Left lobe of liver (tissue), 2 donors: ENCODE measurements at places on chromosomes 12 and 14.

DNA sequence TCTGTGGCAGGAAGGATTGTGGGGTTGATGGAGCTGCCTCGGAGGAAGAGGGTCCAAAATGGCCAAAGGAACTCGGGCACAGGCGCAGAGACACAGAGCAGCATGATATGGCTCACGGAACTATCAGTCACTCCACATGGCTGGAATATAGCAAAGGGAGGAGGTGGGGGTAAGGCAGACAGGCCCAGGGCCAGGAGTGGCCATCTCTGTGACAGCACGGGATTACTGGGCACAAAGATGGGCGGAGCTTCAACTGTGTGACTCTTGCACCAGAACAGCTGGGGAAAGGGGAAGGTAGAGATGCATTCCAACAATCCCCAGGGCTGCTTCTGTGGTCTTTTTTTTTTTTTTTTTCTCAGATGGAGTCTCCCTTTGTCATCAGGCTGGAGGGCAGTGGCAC lies 24.8 kb upstream of the EML1 start:
- DNase-seq, result no peak

- no peak for DNase-seq
These were observed 9.9 kb downstream of the LGR5 start for GRCh38 chr12:71449373-71450070.

DNA sequence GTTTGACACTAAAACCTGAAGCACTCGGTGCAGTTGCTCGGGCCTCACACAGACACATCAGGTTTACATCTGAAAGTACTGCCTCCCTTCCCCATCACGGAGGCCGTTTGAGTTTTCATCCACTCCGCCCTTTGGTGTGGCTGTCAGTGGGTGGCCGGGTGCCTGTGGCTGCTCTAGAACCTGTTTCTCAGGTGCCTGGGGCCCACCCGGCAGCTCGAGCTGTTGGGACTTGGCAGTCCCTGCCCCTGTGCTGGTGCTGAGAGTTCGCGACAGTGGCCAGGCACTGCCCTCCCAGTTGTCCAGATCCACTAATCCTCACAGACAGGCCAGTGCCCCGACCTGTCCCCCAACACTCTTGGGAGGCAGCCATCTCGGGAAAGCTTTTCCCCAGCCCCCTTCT lies 22.4 kb downstream of the XRCC3 start:
- DNase-seq, result no peak

GRCh38 chr12:57460468-57460784 lies 841 bp downstream of the GLI1 start:
- no peak for DNase-seq

DNA sequence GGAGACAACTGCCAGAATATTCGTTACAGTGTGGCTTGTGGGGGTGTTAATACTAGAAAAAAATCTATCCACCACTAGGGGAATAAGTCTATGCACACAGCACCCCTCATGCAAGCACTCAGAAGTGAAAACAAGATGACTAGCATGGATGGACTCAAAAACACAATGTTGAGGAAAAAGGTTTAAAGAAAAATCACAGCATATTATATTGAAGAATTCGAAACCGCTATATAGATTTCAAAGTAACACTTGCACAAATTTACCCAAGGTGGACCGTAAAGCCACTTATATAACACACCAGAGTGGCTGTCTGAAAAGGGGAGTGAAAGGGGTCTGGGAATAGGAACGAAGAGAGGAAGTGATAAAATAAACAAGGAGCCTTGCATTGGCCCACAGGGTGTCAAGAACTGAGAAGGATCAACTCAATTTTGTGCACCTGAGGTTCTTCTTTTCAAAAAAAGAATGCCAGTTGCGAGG lies 544 bp downstream of the ABCD4 start:
- no peak for DNase-seq

DNA sequence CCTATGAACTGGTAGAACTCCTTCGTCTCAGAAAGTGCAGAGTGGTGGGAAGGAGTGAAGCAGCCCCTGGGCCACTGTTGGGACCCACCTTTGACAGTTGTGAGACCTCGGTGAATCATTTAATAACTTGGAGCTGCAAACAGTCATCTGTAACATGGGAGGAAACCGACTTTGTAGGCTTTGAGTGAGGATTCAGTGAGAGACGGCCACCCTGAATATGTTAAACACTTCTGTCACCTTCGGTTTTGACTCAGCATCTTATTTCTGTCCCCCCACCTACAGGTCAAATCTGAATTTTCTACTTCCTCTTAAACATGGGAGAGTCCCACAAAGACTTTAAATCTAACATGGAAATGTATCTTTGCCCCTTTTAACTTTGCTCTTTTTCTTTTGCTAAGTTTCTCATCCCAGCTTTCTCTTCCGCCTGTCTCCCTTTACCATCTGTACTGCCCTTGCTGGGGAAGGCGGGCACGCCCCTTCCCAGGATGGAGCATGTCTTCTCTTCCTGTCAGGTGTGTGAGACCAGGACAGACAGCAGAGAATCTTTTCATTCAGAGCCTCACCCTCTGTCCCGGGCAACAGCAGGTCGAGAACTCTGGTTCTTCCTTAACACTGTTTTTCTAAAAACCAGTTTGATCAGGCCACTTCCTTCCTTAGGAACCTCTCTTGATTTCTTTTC lies 37.1 kb downstream of the ZC3H14 start:
- no peak for DNase-seq

- no peak for DNase-seq
These were observed 126.7 kb downstream of the TTC6 start for GRCh38 chr14:37721976-37722659.

GRCh38 chr12:75489613-75490210 lies 9.2 kb downstream of the GLIPR1 start:
- DNase-seq, result no peak

DNA sequence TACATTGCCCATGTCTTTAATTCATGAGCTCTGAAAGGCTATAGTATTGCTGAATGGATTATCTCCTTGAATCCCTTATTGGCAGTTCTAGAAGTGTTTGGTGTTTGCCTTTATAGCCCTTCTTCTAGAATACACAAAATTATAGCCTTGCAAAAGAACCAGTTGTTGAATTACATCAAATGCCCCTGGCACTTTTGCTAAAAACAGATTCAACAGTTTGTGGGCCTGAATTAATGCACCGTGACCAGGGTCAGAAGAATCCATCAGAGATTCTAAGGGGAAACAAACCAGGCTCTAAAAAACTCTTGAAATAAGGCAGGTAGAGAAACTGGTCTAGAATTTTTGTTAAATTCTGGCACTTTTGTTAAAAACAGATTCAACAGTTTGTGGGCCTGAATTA lies 197.8 kb downstream of the SOX5 start:
- DNase-seq, result no peak

DNA sequence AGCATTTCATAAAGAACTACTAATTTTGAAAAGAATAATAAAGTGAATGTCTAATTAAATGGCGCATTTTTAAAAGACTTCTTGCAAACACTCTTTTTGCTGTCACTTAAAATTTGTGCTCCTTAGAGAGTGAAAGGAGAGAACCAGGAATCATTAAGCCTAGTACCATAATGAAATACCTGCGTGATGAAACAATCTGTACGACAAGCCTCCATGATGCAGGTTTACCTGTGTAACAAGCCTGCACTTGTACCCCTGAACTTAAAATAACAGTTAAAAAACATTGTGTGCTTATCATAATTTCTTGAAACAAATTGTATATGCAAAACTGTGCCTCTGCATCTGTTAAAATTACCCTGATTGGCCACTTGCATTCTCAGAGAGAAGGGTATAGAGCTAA lies 108.1 kb downstream of the MGAT4C start:
- no peak for DNase-seq

DNA sequence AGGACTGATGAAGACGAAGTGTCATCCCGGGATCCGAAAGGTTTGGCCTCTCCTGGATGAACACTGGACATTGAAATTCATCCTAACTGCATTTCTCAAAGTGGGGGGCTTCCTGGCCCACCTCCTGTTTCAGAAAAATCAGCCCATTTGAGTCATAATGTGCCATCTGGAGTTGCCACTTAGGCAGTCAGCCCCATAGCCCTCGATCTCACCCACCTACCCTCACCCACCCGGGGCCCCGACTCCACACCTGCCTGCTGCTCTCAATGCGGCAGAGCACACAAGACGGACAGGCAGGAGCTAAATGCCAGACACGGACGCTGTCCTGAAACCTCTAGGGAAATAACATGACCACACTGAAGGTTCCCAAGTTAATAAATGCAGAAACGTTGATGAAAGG lies 12.6 kb downstream of the DLK1 start:
- no peak for DNase-seq

- no peak for DNase-seq
These were observed 146.2 kb downstream of the BCL11B start for GRCh38 chr14:99125616-99126431.

- no peak for DNase-seq
These were observed 32.0 kb downstream of the TC2N start for GRCh38 chr14:91835197-91835919.

- DNase-seq, result no peak
These were observed 105.0 kb downstream of the DNAH10 start for GRCh38 chr12:123867141-123867540.

DNA sequence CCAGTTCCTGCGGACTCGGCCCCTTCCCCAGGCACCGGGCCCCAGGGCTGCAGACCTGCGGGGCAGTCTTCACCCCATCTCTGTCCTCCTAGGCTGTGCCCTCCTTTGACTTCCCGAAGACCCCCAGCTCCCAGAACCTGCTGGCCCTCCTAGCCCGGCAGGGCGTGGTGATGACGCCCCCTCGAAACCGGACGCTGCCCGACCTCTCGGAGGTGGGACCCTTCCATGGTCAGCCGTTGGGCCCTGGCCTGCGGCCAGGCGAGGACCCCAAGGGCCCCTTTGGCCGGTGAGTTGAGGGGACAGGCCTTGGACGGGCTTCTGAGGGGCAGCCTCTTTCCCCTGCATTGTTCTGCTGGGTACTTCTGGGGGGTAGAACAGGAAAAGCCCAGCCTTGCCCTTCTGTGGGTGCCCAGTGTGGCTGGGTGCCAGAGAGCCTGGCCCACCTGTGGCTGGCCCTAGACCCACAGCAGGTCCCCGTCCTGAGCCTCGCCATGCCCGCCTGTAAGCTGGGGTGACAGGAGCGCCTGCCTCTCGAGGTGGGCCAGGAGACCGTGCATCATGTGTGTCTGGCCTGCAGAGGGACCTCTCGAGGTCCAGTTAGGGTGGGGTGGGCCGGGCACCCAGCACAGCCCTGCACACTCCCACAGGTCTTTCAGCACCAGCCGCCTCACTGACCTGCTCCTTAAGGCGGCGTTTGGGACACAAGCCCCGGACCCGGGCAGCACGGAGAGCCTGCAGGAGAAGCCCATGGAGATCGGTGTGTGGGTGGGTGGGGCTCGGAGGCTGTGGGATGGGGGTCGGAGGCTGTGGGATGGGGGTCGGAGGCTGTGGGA lies 12.6 kb upstream of the PUS1 start:
- no peak for DNase-seq

- DNase-seq, result no peak
These were observed 601 bp downstream of the COX14 start for GRCh38 chr12:50112456-50113218.

GRCh38 chr14:94581127-94581999 lies at the start of gene SERPINA5:
Gene SERPINA5 (plus strand): TSS chr14:94581426. CDS start chr14:94587363, 5,937 bp downstream.
- DNase-seq, result peak; percentile 96

- no peak for DNase-seq
These were observed 35.5 kb upstream of the PAX9 start for GRCh38 chr14:36626151-36626550.

DNA sequence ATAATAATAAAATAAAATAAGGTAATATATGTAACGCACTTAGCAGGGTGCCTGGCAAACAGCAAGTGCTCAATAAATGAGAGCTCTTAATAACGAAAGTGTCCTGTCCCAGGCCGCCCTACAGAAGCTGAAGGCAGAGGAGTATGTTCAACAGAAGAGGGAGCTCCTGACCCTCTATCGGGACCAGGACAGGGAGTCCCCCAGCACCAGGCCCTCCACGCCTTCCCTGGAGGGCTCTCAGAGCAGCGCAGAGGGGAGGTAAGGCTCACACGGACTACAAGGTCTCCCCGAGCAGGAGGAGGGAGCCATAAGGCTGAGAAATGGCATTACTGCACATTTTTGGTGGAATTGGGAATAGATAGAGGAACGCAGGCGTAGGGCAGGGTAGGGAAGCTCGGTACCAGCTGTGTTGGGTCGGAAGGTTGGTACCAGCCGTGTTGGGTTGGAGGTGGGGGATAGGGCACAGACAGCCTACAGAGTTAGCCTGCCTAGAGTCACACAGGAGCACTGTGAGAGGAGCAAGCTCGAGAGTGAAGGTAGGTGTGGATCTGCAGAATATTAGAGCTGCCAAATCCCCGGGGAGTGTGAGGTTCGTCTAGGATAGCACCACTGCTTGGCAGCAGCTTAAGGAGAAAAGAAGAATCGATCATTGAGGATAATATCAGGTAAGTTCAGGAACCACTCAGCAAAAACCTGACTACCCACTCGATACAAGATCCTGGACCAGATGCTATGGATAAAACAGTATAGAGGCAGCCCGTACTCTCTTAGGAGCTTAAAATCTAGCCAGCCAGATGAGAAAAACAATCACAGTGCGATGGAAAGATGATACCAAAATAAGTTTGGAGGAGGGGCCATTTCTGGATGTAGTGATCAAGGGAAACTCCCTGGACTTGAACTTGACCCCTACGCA lies 15.3 kb downstream of the TNFRSF1A start:
- DNase-seq, result no peak

GRCh38 chr12:100716945-100717732 lies 77.4 kb upstream of the ANO4 start:
- DNase-seq, result no peak

DNA sequence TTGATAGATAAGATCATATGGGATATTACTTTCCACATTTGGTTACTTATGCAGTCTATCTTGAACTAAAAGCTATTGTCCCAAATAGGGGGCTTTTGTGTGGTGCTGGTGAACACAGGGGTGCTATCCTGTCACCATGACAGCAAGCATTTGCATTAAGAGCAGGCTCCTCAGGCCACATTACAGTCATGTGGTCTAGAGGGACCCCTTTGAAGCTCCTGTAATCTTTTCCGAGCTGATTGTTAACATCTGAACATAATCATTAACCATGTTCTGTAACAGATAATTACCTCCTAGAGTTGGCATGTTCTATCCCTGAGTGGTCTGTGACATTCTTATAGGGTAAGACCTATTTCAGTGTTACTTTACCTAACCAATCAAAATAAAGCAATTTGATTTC lies 178.8 kb downstream of the KTN1 start:
- no peak for DNase-seq

- DNase-seq, result peak; percentile 82
These were observed 29.0 kb downstream of the SERPINA11 start for GRCh38 chr14:94423453-94424056.

DNA sequence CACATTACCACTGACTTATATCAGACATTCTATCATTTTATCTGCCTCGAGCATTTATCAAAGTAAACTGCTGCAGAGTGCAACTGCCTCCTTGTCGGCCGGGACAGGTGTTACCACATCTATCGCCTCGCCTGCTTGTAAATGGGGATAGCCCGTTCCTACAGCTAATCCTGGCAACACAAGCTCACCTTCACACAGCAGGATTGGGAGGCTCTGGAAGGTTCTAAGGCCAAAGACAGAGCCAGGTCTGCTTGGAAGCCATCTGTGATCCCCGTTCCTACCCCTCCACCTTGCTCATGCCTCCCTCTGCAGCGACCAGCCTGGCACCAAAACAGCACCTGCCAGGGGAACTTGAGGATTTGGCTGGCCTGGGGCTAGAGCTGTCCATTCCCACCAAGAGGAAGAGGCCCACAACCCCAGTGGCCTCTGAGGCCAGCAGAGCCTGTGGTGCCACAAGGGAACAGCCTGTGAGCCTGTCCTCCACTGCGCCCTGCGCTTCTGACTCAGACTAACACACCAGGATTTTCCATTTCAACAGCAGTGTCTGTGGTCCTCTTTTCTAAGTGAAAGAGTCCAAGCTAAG lies 114.8 kb upstream of the DIO3 start:
- DNase-seq, result no peak

GRCh38 chr12:94590428-94590827 lies 59.9 kb downstream of the TMCC3 start:
- DNase-seq, result no peak
